Mesenteric fat pad (tissue), 1 donor: ENCODE measurements at places on chromosomes 4 and X. TPM values are rescaled to one million over a fixed set of nuclear protein-coding genes. Genes with fewer than 3 reads are reported as not detected.
A peak's percentile ranks its signal among the peaks of the same experiment; 100 is the strongest.

DNA sequence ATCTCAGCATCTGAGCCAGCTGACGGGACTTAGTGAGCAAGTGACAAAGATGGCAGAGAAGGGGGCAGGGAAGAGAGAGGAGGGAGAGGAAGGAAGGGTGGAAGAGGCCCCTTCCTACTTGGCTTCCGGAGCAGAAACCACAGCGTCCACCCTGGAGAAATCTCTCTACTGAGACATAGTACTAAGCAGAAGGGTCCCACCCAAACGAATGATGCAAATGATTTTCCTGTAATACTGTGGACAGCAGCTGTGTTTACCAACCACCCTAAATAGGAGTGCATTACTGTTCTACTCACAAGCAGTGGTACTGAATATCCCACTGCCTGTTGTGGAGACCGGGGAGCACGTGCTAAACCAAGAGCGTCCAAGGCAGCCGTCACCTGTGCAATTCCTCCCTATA lies 29.4 kb downstream of the DTHD1 start:
- no peak for DNase-seq

GRCh38 chrX:67545036-67545821 lies 1.4 kb downstream of the AR start:
- DNase-seq = no peak

SPANXN3 gene
- not detected for total RNA-seq

TACR3 gene
- not detected for total RNA-seq

DNA sequence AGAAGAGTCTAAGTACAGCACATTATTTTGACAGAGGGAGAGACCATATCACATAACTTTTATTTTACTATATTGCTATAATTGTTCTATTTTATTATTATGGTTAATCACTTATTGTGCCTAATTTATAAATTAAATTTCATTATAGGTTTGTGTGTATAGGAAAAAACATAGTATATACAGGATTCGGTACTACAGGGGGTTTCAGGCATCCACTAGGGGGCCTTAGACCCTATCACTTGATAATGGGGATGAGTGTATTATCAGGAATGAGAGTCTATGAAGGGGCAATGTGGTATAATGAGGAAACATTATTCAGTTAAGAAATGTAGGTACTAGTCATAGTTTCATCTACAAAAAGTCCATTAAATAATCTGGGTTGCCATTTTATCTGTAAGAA lies 833.1 kb downstream of the C4orf33 start:
- DNase-seq = no peak

GRCh38 chrX:19496711-19497110 lies 18.6 kb downstream of the MAP3K15 start:
- no peak for DNase-seq

GRCh38 chrX:9911487-9911886 lies 55.7 kb upstream of the CLDN34 start:
- no peak for DNase-seq

DNA sequence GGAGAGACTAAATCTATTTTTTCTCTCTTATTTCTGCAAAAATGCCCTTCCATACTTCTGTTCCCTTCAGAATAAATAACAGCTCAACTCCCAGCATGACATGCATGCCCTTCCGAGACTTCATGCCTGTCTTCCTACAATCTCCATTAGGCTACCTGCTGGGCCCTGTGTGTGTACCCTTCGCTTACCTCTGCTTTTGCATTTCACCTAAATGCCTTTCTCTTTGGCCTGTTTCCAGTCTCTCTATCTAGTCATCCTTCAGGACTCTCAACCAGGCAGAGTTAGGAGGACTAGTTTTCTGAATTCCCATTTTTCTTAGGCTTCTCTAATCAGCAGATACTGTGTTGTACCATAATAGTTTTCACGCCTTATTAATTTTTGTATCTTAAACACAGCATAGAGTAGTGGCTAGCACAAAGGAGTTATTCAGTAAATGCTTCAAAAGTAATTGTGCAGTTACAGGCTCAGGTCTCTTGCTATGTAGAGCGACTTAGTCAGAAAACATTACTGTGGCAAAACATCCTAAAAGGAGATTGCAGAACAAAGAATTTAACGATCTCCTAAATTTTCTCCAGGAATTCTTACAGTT lies 20.5 kb downstream of the SEPTIN11 start:
- DNase-seq = no peak

DNA sequence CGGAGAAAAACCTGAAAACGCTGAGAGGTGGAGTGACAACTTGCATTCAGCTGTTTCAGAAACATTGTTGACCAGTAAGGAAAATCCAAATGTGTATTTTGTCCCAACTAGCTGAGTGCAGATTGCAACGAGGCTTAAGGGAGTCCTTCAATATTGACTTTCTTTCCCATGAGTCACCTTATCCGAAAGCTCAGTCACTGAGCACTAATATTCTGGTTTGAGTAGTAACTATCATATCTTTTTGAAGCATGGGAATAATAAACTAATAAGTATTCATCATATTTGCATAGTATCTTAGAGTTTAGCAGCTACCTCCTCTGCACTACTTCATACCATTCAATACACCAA lies 604.3 kb downstream of the PACRGL start:
- no peak for DNase-seq

DNA sequence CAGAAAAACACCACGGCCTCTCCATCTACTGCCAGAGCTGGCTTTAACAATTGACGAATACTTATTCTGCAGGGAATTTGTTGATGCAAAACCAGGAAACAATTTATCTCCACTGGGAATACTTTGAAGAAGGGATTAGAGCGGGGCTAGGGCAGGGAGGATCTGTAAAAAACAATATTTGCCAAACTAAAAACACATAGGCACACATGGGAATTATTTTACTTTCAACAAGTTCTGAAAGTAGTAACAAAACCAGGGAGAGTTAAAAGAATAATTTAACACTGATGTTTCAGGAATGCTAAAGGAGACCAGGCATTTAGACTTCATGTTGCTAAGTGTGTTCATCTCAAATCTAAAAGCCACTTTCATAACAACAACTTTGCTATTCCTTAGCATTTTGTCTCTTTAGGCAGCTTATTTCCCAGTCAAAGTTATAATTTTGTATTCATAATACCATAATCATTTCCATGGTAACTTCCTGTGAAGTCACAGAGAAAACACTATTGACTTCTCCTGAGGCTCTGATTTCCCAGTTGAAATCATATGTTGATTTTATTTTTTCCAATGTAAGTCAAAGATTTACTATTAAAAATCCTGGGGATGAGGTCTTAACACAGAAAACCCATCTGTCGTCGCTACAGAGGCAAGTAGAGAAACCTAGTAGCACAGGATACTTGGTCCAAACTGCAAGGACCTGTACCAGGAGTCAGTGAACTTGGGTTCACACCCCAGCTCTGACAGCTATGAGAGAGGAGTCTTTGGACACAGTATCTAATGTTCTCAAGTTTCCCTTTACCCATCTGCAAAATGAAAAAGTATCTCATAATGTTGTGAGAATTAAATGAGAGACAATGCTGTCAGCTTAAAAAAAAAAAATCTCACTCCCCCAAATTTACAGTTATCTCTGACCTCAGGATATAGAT lies 69.3 kb downstream of the SH3RF1 start:
- DNase-seq = no peak

GLRA3 gene
- total RNA-seq = not detected

TEX13B gene
- not detected for total RNA-seq

- no peak for DNase-seq
Observed at GRCh38 chr4:36237366-36238313, 6.7 kb downstream of the ARAP2 start.

DNA sequence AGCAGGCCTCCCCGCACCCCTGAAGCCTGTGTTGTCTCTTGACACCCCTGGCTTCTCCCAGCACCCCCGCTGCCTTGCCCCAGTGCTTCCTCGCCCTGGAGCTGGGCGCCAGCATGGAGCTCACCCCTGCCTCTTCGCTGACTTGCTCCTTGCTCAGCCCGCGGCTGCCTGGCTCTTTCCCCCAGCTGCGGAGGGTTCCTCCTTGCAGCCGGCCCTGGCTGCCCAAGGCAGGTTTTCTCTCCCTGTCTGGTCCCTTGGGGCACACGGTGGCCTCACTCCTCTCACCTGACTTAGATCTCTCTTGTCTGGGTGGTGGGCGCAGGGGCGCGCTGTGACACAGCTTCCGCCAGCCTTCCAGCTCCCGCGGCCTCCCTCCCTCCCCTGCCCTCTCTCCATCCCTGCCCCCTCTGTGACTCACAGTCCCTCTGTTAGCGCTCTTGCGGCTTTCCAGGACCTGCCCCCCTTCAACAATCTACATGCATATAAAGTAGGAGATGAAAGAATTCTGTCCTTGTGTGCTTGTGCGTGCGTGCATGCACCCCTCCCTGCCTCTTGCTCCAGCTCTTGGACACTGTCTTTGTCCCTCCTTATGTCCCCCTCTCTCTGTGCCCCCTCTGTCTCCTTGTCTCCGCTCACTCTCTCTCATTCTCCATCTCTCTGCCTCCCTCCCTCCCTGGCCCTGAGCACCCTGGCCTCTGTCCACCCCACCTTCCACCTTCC lies 2.2 kb downstream of the PLXNB3 start:
- DNase-seq = no peak

VEGFC gene
- total RNA-seq = 27.6 TPM

- no peak for DNase-seq
Observed at GRCh38 chrX:145552643-145553042, 265.0 kb upstream of the SLITRK2 start.

DNA sequence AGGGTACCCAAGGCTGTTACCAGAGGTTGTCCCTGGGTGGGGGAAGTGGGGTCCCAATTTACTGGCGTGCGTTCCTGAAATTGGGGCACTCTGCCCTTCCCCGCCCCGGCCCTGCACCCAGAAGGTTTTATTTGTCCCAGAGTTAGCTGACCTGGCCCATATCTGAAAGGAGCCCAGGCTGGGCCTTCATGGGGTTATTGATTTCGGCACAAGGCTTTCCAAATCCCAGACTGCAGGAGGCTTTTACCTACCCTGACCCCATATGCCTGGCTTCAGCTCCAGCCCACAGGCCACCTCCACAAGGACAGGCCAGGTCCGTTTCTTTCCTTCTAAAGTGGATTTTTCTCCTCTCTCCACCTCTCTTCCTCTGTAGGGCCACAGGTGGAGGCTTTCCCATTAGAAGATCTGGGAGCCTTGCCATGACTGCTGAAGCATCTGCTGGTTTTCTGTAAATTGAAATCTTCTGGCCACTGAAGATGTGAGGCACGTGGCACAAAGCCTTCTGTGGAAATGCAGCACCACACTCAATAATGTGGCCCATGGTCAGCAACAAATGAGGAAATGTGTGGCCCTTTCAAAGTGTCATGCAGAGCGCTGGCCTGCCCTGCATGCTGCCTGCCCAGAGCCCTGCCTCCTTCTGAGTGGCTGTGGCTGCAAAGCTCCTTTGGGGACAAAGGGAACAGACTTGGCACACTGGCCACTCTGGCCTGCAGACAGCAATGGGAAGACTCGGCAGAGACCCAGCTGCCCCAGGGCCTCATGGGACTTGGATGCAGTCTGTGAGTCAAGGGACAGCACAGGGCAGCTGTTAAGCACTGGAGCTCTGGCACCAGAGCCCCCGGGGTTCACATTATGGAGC lies 43.1 kb upstream of the MTM1 start:
- peak; percentile 84 for DNase-seq

DNA sequence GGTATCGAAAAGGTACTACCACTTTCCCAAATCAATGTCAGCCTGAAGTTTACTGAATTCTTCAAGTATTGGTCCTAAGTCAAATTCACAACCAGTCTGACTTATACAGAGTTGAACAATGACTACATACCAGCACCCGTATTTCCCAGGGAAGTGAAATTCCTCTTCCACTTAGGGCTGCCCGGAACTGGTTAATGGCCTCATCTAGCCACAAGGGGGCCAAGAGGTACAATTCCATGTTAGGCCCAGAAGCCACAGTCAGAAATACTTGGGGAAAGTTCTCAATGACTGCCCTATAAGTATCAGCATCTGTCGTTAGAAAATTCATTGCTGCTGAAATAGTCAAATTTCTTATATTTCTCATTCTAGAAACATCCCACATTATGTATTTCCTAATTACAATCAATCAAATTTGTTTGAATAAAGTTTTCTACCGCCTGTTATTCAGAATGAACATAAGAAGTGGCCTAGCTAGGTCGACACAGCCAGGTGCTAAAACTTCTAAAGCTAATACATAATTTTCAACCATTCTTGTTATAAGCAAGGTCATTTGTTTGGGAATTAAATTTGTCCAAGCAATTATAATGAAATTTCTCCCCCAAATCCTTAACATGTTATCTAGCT lies 5.6 kb upstream of the PCDH7 start:
- no peak for DNase-seq

SSX1 gene
- total RNA-seq = not detected

DNA sequence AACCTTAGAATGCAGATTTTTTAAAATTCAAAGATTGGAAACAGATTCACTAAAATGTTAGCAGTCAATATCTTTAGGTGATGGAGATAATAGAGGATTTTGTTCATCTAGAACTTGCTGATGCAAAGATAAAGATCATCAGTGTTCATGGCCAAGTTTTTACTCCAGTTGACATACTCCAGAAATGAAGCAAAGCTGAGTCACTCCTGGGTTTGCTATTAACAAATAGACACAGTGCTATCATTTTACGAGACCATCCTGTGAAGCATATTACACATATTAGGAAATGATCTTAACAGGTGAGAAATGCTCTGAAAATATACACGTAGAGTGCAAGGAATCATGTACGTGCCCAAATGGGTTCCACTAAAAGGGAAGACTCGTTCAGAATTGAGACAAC lies 170.6 kb upstream of the FAM9B start:
- no peak for DNase-seq

NUDT11 gene
- total RNA-seq = 0.58 TPM

BEX5 gene
- total RNA-seq = 1.2 TPM
